M059J (cell line): ENCODE measurements at places on chromosomes 4 and X.

- peak; percentile 13 for DNase-seq
Measured at GRCh38 chr4:133484287-133484686, 335.2 kb downstream of the PCDH10 start.

- DNase-seq, result no peak
Measured at GRCh38 chr4:44996276-44996845, 270.0 kb upstream of the GNPDA2 start.

DNA sequence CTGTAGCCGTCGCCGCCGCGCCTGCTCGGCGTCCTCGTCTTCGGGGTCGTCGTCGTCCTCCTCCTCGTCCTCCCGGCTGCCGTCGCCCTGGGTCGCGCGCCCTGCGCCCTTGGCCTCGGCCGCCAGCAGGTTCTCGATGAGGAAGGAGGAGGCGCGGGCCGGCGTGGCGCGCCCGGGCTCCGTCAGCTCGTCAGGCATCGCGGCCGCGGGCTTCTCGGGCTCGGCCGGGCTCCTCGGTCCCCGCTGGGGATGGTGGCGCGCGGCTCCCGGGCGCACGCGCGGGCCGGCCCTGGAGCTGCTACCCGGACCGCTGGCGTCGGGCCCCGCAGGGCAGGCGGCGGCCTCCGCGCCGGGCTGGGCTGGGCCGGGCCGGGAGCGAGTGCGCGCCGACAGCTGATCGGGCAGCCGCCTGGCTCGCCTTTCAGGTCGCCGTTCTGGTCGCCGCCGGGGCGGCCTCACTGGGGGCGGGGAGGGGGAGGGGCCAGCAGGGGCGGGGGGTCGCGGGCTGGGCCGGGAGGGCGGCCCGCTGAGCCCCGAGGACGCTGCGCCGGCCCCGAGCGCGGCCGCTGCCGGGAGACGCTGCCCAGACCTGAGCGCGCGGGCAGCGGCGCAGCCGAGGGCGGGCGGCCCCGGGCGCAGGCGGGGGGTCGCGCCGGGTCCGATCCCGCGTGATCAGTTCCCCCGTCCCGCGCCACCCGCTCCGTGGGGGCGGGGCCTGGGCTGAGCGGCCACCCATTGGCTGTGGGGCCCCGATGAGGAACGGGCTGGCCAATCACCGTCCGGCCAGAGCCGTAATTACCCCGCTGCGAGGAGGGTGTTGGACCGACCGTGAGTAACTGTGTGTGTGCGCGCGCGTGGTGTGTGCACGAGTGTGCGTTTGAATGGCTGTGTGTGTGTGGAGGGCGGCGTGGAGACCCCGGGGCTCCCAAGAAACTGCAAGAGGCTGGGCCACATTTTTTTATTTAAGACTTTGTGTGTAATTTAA, at the start of gene HMX1:
HMX1 (minus strand) TSS at position 423 of the 985 bp plus-strand sequence; CDS start at position 198, 225 bp downstream.
- DNase-seq, result no peak

GRCh38 chrX:24443918-24444317, 21.2 kb upstream of the PDK3 start:
- no peak for DNase-seq

GRCh38 chr4:135949931-135950330, 1582.4 kb downstream of the PCDH18 start:
- no peak for DNase-seq

DNA sequence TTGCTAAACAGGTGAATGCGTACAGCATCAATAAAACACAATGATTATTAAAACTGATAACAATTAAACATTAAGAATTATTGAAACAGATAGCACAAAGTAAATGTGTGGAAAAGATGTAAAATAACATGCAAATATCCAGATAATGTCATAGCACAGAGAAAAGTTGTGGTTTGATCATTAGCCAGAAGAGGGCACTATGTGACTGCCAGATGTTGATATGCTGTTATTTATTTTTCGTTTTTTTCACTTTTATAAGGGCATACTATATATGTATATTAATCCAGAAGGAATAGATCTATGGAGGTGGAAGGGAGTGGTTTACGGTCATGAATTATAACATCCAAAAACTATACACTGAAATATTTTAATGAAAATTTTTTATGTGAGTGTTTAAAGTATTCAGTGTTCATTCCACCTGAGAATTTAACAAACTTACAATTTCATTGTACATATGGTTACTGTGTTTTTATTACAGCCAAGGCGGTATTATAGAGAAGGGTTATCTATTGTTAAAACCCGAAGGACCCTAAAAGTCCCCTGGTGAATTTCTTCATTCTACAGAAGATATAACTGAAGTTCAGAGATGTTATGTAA, 211.9 kb upstream of the UGT8 start:
- DNase-seq, result peak; percentile 31
